ENCODE measurements at places on chromosomes 13 and 19.

DNA sequence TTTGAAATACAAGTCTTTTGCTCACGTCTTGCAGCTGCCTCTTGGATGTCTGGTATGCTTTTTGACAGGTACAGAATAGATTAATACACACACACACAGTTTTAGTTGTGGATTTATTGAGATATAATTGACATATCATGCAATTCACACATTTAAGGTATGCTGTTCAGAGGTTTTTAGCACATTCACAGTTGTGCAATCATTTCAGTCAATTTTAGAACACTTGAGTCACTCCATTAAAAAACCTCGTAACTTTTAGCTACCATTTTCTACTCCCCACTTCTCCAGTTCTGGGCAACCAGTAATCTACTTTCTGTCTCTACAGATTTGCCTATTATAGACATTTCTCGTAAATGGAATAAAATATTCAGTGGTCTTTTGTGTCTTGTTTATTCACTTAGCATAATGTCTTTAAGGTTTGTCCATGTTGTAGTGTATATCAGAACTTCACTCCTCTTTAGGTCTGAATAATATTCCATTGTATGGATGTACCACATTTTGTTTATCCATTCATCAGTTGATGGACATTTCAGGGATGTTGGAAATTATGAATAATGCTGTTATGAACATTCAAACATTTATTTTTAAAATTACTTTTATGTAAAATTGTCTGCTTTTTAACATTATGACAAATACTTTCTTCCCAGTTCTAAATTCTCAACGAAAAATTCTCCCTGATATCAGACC, 2.5 kb upstream of the ZMYM2 start:
- no peak overlapping the region for H3K4me3 ChIP-seq
- H3K4me1 ChIP-seq, result peaks cover 7% of the 10 kb centered on the region
- no peak for DNase-seq
- H3K27ac ChIP-seq, result no peak overlapping the region

DNA sequence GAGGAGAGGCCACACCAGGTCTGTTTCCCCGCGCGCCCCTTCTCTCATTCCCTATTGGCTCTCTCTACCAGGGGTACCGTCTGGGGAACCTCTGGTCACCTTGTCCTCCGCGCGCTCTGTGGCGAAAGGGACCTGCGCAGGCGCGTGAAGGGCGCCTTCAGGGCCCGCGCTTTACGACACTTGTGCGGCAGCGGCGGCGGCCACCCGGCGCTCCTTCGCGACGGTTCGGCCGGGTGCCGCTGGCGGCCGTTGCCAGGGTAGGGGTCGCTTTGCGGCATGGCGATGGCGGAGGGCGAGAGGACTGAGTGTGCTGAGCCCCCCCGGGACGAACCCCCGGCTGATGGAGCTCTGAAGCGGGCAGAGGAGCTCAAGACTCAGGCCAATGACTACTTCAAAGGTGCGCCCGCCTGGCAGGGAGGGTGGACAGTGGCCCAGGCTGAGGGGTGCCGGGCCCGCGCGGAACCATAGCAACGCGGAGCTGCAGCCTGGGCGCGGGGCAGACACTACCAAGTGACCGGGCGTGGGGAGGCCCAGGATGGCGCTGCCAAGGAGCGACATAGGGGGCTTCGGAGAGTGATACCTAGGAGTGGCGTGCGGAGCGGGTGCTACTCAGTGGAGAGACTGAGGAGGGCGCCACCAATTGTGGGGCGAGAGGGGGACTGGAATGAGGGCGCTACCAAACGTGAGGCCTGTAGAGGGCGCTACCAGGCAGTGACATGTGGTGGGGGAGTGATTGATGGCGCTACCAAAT, at the start of gene PPP5C:
Gene PPP5C, plus strand, starts transcription at position 267 of the 751 bp plus-strand sequence. Its CDS starts 10 bp downstream, at position 277.
- peak within 1 kb of the TSS; percentile 67 for H3K27ac ChIP-seq
- peak within 1 kb of the TSS; percentile 94 for H3K4me3 ChIP-seq
- H3K27me3 ChIP-seq, result no peaks in the 10 kb centered on the region
- peaks cover 2% of the 10 kb centered on the region for H3K4me1 ChIP-seq

- H3K4me3 ChIP-seq, result no peak overlapping the region
- DNase-seq, result no peak
- no peak overlapping the region for H3K27ac ChIP-seq
- no peaks in the 10 kb centered on the region for H3K36me3 ChIP-seq
- no peaks in the 10 kb centered on the region for H3K27me3 ChIP-seq
- no peaks in the 10 kb centered on the region for H3K4me1 ChIP-seq
Measured at GRCh38 chr13:46982856-46983582, 86.2 kb upstream of the HTR2A start.

- H3K36me3 ChIP-seq, result no peaks in the 10 kb centered on the region
- no peaks in the 10 kb centered on the region for H3K27me3 ChIP-seq
- H3K4me1 ChIP-seq, result no peaks in the 10 kb centered on the region
- H3K4me3 ChIP-seq, result no peak overlapping the region
Measured at GRCh38 chr13:42478531-42479156, 95.3 kb upstream of the TNFSF11 start.

DNA sequence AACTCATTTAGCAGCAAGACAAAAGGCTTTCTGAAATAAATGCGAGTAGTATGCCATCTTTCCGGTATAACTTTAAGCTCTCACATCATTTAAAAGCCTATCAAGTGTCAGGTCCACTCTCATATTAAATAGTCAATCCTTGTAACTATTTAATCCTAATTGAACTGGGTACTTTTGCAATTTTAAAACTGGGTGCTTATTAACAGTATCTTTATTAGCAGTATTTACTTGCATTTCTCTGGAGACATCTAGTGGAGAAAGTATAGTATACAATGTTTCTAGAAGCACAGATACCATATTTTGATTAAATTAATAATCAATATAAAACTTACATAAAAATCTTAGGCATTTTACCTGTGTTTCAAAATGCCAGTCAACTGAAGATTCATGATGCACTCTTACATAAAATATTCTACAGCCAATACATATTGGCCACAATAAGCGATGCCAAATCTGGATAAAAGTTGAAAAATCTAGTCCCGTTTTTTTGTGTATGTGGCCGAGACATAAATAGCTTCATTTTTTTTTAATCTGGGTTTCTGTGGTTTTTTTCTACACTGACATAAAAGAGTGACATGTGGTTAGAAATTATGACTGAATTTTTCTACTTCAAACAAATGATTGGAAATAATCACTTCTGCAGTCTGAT, 4.3 kb upstream of the POSTN start:
- H3K4me3 ChIP-seq, result no peak overlapping the region
- no peak overlapping the region for H3K27ac ChIP-seq
- no peaks in the 10 kb centered on the region for H3K27me3 ChIP-seq
- no peaks in the 10 kb centered on the region for H3K36me3 ChIP-seq
- peak; percentile 62 for DNase-seq

DNA sequence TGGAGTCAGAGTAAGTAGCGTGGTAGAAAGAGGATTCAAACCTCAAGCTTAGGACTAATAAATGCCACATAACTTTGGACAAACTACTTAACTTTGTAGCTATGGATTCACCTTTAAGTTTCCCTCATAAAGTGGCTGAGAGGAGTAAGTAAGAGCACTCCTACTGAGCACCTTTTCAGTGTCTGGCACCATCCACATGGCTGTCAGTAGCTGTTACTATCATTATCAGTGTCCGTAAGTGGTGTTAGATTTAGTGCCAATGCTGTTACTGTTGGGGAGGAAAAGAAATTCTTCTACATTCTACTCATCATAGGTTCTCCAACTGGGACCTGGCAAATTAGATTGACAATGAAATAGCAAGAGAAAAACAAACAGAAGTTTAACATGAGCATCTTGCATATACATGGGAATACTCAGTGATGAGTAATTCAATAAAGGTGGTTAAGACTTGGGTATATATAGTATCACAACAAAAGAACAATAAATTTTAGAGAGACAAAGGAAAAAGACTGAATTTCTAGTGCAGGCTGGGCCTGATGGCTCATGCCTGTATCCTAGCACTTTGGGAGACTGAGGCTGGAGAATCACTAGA, 165.6 kb upstream of the NBEA start:
- H3K27me3 ChIP-seq, result no peaks in the 10 kb centered on the region
- no peak for DNase-seq

Measured in kidney (tissue), 22 donors.